Kidney (tissue), 22 donors: ENCODE measurements at places on chromosomes 11 and 22.

- DNase-seq = no peak
Observed at GRCh38 chr22:27934069-27934468, 15.0 kb upstream of the PITPNB start.

- peak; percentile 54 for DNase-seq
Observed at GRCh38 chr22:19723232-19723982, at the start of gene GP1BB. GP1BB (plus strand) TSS chr22:19723539; CDS start chr22:19723570, 31 bp downstream.

- no peak for DNase-seq
Observed at GRCh38 chr11:107988397-107989158, 20.1 kb upstream of the CUL5 start.

DNA sequence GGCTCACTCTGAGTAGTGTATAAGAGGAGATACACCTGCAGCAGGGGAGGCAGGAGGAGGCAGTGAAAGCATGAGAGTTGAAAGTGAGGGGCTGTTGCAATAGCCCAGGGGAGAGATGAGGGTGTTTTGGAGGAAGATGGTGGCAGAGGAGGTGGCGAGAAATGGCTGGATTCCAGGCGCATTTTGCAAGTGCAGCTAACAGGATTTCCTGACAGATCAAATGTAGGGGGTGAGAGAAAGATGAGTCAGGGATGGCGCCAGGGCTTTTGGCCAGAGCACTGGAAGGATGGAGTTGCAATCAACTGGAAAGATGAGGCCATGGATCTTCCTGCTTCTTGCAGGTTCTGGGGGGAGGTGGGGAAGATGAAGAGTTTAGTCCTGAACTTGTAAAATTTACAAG is 16.8 kb upstream of the TSPAN18 start:
- no peak for DNase-seq

- no peak for DNase-seq
Observed at GRCh38 chr22:22940961-22941605, 53.5 kb downstream of the IGLL5 start.

DNA sequence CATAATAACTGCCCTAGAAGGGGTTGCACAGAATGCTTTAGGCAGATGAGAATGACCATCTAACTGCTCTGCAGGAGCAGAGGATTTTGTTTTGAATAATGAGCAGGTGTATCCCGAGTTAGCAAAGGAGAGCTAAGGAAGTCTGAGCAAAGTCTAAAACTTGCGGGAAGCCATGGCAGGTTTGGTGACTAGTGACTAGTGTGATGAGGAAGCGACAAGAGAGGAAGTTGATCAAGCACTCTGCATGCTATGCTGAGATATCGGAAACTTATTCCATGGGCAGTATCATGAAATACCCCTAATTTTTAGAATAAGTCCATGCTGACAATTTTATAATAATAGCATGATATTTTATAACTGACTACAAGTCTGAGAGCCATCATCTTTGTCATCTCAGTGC is 12.9 kb downstream of the OLFML1 start:
- no peak for DNase-seq

DNA sequence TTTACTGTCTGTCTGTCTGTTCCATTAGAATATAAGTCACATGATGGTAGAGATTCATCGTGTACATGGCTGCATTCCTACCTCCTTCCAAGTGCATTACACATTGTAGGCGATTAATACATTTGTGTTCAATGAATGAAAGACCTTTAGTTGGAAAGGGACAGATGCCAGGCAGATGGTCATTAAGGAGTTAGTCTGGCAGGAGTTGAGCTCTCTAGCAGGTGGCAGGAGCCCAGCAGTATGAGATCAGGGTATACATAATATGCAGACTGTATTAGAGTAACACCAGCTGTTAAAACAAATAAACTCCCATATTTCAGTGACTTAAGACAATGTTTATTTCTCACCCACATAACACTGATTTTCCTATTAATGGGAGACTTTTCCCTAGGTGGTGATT is 147.7 kb upstream of the LARGE1 start:
- no peak for DNase-seq

- no peak for DNase-seq
Observed at GRCh38 chr11:124313131-124313530, 618 bp downstream of the OR8D1 start.

GRCh38 chr11:72041364-72042063 is 38.8 kb downstream of the NUMA1 start:
- DNase-seq = peak; percentile 89
